ENCODE measurements at places on chromosomes 3 and 15.

DNA sequence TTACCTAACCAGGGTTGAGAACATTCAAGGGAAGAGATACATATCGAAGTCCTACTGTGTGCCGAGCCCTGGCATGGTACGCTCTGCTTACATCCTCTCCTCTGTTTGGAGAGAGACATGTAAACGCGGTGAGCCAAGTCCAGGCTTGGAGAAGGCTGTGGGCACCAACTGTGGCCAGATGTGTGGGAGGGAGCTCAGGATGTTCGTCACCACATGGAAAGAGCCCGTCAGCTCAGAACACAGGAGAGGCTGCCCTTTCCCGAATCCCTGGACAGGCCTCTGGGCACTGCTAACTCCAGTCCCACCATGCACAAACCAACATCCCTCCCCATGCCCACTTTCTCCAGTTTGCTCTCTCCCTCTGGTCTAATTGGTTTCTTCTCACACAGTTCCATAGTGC lies 43.0 kb downstream of the MESD start:
- DNase-seq, result no peak

- DNase-seq, result peak; percentile 22
These were observed 59.1 kb upstream of the NEDD4 start for GRCh38 chr15:56052395-56053045.

GRCh38 chr3:53805463-53806159 lies 40.6 kb downstream of the CHDH start:
- no peak for DNase-seq

GRCh38 chr15:44243141-44243540 lies 45.4 kb upstream of the GOLM2 start:
- no peak for DNase-seq

- no peak for DNase-seq
These were observed 3.8 kb downstream of the MPI start for GRCh38 chr15:74893627-74894026.

- no peak for DNase-seq
These were observed 100.0 kb upstream of the IGF1R start for GRCh38 chr15:98548139-98548971.

DNA sequence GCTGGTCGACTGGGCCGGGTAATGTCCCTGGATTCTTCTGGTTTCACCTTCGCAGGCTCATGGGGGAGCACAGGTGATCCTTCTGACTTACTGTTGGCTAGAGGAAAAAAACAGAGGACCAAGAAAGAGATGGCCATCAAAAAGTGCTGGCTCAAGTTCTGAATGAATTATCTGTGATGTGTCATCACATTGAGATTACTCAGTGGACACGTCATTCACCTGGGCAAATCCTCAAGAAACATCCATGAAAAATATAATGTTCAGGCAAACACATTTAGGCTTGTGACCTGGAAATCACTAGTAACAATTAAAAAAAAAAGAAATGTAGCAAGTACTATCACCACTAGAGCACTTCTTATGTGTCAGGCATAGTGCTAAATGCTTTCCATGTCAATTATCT lies 81.5 kb upstream of the SLC2A2 start:
- no peak for DNase-seq

- peak; percentile 55 for DNase-seq
These were observed 21.8 kb downstream of the IGDCC4 start for GRCh38 chr15:65400760-65401610.
